ENCODE measurements at places on chromosomes 16 and 17.

- DNase-seq: no peak
These were observed 53.3 kb upstream of the ACSF3 start for GRCh38 chr16:89040391-89040790.

DNA sequence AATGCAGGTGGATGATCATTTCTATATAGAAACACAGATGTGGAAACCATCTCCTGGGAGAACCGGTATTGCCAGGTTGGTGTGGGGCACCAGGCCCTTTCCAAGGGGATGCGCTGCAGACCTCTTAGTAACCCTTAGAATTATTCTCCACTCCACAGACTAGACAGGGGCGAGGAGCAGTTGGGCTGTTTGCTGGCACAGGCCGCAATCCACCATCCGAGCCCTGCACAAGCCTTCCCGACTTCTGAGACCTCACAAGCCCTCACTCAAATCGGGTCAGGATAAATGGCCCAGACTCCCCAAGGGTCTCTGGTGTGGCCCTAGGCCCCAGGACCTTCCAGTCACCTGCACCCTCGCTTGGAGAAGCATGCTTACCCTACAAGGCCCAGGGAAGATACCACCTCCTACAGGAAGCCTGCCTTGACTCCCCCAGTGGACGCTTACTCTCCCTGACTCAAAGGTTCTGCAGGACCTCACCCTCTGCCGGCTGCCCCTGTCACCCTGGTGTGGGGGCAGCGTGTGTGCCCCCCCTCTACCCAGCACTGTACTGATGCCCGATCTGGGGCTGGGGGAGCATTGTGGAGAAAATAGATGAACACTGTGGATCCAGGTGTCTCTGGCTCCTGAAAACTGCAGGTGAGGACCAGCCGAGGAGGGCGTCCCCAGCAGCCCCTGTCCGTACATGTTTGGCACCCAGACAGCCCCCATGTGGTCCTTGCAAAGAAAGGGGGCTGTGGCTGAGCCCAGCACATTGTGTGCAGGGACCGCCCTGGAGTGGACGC is 49.8 kb upstream of the ACSF3 start:
- no peak for DNase-seq

DNA sequence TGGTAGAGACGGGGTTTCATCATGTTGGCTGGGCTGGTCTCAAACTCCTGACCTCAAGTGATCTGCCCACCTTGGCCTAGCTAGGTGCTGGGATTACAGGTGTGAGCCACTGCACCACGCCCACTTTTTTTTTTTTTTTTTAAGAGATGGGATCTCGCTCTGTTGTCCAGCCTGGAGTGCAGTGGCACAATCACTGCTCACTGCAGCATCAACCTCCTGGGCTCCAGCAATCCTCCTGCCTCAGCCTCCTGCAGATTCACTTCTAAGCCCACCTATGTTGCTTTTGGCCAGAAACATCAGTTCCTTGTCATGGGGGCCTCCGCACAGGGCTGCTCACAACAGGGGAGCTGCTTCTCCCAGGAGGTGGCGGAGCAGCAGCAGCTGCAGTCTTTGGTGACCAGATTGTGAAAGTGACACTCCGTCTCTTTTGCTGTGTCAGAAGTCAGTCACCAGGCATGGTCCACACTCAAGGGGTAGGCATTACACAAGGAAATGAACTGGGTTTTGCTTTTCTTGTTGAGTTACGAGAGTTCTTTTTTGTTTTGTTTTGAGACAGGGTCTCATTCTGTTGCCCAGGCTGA is 4.5 kb upstream of the NME4 start:
- no peak for DNase-seq

GRCh38 chr17:74332763-74333283 is 6.8 kb downstream of the KIF19 start:
- no peak for DNase-seq

- DNase-seq: no peak
These were observed 6.1 kb downstream of the KRT35 start for GRCh38 chr17:41474863-41475262.

DNA sequence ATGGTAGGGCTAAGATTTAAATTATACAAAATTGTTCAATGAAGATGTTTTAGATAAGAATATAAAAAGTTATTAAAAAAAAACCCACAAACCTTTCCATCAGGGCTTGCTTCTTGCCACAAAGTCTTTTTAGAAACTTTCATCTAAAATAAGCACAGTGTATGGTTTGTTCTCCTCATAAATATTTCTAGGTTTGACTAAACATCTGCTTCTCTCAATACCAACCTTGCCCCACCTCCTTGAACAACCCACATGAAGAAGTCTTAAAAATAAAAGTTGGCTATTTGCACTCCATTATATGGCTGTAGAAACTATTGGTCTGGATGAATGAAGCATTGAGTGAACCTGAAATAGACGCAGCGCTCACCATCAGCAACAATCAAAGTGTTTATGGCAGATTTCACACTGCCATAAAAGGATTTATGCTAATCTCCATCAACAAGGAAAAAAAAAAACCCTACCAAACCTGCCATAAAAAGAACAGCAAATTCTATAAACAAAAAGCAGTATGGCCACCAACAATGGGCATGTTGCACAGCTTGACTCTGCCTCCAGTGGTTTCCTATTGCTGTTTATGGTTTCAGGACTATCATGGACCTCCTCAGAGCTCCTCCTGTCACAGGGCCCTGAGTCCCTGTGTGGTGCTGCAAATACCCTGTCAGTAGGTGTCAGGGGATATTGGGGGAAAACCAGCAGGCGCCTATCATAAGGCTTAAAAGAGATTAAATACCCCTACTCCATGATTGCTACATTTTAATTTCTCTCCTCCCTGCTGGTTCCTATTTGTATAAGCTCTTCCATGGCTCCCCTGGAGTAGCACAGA is 37.6 kb downstream of the SNX11 start:
- no peak for DNase-seq

DNA sequence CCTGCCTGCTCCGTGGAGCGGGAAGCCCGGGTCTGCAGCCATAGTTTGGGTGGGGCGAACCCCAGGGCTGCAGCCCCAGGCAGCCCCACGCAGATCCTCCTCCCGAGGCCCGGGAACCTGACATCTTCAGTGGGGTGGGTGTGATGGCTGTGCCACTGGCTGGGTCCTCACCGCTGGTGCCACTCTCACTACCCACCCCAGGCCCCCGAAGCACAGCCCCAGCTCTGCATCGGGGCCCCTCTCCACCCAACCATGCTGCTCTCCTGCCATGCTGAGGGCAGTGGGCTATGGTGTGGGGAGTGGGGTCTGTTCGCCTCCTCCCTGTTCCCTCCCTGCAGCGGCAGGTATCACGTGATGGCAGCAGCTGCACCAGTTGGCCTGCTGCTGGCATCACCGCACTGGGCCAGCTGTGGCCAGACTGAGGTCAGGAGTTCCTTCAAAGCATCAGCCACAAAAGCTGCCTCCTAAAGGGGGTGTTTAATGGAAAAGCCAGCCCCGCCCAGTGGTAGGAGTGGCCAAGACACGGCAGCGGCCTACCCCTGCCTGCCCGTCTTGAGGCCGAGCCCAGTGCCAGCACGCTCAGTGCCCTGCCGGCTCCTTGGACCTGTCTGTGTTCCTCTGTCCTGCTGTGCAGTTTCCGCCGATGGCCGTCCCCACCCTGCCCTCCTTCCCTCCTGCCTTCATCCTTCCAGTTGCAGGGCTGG is 10.8 kb downstream of the KCTD5 start:
- DNase-seq: no peak

- no peak for DNase-seq
These were observed 33.7 kb downstream of the SRCIN1 start for GRCh38 chr17:38571833-38572668.

DNA sequence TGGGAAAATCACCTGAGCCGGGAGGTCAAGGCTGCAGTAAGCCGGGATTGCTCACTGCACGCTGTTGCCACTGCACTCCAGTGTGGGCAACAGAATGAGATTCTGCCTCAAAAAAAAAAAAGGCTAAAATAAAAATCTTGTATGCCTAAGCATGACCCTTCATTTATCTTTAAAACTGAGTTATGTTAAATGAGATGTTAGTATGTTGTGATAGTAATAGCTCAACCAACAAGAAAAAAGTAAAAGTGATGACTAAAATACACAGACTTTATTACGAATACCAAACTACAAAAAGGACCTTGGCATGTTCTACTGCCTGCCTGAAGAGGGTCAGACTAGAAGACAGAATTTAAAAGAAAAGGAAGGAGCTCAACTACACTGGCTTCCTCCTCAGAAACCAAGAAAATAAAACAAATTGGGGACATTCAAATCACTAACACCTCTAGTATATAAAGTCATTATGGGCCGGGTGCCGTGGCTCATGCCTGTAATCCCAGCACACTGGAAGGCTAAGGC is 4.4 kb downstream of the SMURF2 start:
- DNase-seq: no peak

DNA sequence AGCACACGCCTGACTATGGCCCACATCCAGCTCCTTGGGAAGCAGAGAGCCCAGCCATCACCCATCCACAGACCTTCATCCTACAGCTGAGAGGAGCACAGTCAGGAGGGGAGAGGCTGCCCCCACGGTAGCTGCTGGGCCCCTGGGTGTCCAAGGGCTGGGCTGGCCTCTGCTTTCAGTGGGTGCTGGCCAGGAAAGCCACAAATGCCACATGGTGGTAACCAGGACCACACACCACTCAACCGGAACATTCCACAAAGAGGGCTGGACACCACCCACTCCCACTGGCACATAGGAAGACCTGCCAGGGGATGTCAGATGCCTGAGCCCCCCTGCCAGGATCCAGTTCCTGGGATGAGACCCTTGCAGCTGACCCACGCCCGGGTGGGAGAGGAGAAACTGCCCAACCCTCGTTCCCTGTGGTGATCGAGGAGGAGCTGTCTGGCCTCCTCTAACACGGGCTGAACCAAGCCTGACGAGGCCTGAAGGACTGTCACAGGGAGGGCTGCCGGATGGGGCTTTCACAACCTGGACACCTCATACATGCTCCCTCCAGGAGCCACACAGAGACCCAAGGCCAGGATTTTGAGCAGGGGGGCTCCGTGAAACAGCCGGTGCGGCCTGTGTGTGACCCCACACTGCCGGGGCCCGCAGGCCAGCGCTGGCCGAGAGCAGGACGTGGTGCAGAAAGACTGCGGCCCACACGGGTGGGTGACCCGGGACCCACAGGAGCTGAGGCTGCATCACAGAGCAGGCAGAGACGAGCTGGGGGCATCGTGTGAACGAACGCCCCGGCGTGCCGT is 30.7 kb downstream of the PIEZO1 start:
- DNase-seq: no peak

GRCh38 chr17:46842835-46843234 is 8.5 kb upstream of the WNT9B start:
- no peak for DNase-seq

DNA sequence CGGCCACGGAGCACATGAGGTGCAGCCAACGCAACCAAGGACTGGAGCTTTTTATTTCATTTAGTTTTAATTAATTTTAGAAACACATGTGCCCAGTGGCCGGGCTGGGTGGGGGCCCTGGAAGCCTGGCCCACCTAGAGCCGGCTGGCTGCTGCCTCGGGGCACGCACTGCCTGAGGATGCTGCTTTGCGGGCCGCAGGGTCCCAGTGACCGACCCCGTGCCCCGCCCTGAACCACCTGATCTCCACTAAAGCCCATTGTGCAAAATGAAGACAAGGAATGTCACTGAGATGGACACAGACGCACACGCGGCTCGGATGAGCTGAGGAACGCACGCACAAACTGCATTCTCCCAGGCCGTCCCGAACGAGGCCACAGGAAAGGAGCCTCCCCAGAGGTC is 39.6 kb downstream of the LMF1 start:
- no peak for DNase-seq

- no peak for DNase-seq
These were observed 1.8 kb downstream of the KIFC3 start for GRCh38 chr16:57800200-57801097.

- DNase-seq: no peak
These were observed 412.1 kb downstream of the CA10 start for GRCh38 chr17:51746421-51746820.

DNA sequence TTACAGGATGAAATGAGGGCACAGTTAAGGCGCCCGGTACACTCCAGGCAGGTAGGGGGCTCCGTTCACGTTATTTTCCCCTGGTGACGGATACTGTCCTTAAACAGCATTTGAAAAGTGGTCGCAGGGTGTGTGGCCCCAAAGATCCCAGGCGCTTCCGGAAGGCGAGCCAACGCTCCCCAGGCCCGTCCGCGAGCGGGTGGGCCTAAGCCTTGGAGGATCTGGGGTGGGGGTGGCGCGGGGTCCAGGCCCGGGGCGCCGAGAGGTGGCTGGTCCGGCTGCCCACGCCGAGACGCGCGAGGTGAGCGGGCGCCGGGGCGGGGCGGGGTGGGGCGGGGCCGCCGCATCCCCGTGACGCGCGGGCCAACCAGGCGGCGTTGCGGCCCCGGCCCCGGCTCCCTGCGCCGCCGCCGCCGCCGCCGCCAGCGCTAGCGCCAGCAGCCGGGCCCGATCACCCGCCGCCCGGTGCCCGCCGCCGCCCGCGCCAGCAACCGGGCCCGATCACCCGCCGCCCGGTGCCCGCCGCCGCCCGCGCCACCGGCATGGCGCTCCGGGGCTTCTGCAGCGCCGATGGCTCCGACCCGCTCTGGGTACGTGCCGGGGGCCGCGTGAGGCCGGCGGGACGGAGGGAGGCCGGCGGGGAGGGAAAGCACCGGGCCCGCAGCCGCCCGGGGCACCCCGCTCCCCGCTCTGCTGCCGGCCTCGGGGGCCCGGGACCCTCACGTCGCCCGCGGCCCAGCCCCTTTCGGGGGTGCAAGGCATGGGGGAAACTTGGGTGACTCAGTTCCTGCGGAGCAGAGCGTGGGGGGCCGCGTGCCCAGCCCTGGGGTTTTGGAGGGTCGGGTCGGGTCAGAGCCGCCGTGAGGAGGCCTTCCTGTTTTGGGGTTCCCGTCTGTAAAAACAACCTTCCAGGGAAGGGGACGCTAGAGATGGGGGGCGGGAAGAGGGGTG is at the start of gene ABCC1:
Gene ABCC1, plus strand, starts transcription at position 407 of the 951 bp plus-strand sequence. Its CDS starts 136 bp downstream, at position 543.
- no peak for DNase-seq

GRCh38 chr16:65863236-65863635 is 503.3 kb upstream of the CDH5 start:
- DNase-seq: no peak

DNA sequence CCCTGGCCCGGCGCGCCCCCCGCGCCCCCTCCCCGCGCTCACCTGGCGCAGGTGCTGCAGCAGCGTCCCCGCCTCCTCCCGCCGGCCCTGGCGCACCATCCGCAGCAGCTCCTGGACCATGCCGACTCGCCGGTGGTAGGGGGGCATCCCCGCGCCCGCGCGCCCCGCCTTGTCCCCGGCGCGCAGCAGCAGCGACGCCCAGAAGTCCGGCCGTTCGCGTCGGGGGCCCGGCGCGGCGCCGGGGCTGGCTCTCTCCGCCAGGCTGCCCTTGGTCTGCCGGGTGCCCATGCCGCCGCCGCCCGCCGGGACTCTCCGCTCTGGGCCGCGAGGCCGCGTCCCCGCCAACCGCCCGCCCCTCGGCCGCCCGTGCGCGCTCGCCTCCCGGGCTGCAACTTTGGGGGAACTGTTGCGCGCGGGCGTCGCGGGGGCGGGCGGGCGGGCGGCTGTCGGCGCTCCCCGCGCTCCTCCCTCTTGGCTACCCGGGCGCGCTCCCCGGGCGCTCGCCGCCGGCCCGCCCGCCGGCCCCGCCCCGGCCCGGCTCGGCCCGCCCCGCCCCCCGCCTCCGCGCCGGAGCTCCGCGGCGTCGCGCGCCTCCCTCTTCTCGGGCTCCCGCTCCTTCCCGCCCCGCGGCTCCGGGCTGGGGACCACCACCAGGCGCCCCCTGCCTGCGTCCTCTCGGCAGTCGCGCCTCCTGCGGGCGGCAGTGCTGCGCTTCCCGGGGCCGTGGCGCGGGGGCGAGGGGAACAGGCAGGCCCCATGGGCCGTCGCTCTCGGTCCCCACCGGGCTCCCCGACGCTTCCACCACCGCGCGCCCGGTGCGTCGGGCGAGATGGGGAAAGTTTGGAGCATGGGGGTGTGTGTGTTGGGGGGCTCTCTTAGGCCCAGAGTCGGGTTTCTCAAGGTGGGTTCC is at the start of gene LRRC75A:
Gene LRRC75A, minus strand, starts transcription at position 491 of the 910 bp plus-strand sequence. Its CDS starts 203 bp downstream, at position 288.
- peak; percentile 30 for DNase-seq

- no peak for DNase-seq
These were observed 67.0 kb downstream of the TUBD1 start for GRCh38 chr17:59825533-59826322.

All from stimulated activated CD4-positive, alpha-beta T cell treated with anti-CD3 and anti-CD28 coated beads, TNF-alpha, amount 100 ng/mL, for 1 hour (primary cell).